Stimulated activated CD4-positive, alpha-beta T cell treated with anti-CD3 and anti-CD28 coated beads, Interleukin-15, amount 100 ng/mL, for 1 hour (primary cell): ENCODE measurements at places on chromosomes 5 and 9.

DNA sequence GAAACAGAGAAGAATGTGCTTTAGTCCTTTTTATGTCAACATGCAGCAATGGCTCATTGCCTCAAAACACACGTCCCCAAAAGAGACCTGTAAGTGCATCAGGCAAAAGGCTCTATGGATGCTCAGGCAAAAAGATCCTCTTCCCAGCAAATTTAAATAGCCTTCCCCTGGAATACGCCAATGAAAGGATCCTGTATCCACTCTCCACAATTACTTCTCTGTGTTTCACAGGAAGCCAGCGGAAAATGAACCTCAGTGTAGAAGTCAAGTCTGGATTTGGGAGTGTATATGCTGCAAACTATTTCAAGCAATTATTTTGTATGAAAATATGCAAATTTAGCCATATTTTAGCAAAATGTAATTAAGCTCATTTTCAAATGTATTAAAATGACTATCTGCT is 217.9 kb downstream of the EPB41L4A start:
- DNase-seq = no peak

GRCh38 chr9:124743686-124744348 is 27.3 kb downstream of the NR6A1 start:
- no peak for DNase-seq

DNA sequence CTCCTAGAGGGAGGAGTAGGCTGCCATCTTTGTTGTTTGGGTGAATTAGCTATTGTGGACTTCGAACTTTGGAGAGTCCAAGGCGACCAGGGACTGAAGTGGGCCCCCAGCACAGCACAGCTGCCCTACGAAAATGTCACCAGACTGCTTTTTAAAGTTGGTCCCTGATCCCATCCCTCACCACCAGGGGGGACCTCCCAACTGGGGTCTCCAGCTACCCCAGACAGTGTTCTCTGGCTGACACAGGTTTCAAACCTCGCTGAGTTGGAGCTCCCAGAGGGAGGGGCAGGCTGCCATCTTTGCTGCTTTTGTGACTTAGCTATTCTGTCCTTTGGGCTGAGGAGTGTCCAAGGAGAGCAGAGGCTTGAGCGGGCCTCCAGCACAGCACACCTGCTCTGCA is 45.7 kb upstream of the ADRB2 start:
- no peak for DNase-seq

DNA sequence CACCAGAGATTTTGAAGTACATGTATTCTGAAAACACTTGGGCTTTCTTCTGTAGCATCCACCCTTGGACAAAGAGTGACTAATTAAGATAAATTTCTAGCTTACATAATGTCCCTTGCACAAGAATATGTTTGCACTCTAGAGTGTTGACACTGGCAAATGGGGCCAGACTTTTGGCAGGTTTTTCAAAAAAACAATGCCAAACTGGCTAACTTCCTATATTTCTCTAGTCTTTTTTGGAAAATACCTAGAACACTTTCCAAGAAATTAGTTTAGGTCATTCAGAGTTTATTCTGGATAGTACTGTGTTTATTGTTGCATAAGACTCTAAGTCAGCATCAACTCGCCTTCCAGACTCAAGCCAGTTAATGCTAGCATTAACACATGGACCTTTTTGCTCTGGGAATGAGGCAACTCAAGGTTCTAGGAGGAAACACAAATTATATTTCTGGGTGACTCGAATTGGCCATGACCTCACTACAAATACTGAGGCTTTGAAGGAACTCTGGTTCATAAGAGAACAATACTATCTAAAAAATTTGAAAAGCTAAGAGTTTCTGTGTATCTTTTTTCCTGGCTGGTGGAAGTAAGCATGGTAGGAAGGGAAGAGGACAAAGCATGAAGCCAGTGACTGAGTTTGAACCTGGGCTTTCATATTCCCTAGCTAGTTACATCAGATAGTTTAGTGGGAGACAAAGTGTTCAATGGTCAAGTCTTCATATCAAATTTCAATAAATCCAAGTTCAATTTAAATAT is 101.6 kb downstream of the NREP start:
- DNase-seq = no peak

DNA sequence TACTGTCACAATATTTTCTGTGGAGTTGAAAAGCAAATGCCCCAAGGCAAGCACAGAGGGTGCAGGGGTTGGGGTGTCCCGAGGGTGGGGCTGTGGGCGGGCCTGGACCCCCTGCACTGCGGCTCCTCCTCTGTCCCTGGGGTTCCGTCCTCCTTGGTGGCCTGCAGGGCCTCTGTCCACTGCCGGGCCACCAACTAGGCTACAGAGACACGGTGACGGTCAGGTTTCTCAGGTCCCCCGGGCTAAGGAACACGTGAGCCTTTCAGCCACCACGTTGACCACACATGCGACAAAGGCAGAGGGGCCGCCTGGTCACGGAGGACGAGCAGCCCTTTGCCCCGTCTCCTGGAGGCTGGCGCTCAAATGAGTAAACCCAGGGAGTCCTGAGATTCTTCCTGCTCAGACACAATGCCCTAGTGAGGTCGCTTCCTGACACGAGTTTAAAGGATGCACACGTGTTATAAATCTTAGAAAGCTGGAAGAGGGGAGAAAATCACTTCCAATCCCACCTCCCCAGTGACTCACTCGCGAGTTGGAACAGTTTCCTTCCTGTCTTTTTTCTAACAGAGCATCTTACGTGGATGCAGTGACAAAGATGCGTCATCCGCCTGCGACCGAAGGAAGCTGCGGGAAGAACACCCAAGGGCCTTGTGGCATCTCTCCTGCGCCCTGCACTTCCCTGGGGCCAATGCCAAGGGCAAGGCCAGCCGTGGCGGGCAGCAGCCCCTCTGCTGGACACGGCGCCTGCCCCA is 24.8 kb upstream of the OBP2B start:
- no peak for DNase-seq

DNA sequence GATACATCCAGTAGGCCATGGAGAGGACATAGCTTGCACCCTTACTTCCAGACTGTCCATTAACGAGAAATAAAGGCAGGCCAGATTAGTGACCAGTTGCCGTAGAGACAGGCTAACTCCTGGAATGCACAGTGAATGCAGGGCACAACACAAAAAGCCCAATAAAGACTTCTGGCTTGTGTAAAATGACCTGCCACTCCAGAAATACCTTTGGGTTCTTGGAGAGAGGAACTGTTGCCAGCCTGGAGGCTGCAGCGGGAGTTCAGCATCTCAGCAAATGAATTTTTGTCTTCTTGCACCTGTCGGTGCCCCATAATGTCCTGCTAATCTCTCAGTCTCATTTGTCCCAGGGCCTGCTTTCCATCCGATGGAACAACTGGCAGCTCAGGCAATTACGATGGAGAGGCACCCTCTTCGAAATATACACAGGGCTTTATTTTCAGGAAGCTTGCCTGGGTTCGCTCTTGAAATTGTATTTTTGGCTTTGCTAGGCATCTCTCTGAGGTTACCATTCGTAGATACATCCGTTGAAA is 538.8 kb upstream of the ZNF462 start:
- DNase-seq = no peak

- no peak for DNase-seq
Measured at GRCh38 chr5:135038205-135038812, 4.3 kb upstream of the PITX1 start.

DNA sequence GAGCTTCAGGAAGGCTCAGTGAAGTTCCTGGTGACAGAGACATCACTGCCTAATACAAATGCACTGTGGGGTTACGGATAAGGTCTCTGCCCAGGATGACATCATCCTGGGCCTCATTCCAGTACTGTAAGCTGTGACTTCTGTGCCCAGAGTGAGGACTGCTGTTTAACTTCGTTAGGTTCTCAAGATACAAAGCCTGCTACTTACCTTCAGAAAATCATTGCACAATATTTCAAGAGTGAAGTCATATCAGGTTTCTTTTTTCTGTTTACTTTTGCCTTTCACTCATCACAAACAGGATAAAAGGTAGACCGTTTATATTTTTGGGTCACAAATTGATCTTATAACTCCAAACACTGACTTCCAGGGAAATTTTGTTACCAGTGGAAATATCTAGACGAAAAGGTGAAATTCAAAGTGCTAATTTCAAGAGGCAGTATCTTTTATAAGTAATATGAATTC is 241.2 kb downstream of the PIK3R1 start:
- DNase-seq = no peak

GRCh38 chr5:181187500-181188213 is 17.3 kb downstream of the TRIM7 start:
- DNase-seq = peak; percentile 46
